ENCODE measurements at places on chromosomes 16 and 17.

DNA sequence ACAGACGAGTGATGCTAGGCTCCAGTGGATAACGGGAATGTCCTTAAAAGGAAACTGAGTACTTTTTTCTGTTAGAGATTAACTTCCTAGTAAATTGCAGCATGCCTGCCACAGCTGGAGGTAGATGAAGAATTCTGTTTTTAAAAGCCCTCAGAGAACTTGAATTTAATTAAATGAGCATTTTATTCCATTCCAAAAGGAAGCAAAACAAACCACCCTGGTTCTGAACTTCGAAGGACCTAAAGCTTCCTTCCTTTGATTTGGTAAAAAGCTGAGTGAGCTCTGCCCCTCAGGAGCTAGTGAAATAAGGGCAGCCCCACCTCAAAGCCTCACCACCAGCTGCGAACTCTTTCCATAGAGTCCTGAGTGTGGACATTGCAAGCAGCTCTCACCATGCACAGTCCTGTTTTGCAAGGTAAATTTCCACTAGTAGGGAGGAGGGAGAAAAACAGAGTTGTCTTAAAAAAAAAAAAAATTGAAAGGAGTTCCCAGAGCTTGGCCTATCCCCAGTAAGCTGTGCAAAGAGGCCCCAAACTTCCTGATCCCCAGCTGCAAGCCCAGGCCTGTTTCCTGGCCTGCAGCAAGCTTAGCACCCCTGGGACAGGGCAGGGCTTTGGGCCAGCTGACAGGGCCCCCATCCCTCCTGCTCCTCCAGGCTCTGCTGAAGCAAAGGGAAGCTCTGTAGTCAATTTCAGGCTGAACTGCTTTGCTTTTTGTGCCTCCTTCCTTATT lies 11.2 kb downstream of the CHD9NB start:
- DNase-seq, result no peak

DNA sequence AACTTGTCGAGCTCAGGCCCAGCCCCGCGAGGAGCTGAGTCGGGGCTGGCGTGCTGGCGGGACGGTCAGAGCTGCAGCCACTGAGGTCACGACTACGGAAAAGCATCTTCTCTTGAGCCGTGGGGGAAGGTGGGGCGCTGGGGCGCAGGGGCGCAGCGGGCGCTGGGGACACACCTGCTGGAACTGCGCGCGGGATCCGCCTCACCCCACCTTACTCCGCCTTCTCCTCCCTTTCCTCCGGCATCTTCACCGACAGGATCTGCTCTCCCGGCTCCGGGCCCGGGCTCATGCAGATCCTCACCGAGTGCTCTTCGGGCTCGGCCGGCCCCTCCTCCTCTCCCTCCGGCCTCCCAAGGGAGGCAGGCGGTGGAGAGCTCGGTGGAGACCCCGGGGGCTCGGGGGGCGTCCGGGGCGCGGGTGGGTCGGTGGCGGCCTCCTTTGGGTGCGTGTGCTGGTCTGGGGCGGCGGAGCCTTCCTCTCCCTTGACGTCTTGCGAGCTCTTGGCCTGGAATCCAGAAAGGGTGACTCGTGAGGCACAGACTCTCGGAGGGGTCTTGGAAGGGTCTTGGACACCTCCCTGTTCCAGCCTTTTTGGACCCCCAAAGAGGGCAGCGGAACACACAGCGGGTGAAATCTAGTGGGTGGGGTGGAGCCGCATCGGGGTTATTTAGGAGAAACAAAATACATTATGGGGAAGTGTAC lies 81.8 kb upstream of the KIFC3 start:
- no peak for DNase-seq

DNA sequence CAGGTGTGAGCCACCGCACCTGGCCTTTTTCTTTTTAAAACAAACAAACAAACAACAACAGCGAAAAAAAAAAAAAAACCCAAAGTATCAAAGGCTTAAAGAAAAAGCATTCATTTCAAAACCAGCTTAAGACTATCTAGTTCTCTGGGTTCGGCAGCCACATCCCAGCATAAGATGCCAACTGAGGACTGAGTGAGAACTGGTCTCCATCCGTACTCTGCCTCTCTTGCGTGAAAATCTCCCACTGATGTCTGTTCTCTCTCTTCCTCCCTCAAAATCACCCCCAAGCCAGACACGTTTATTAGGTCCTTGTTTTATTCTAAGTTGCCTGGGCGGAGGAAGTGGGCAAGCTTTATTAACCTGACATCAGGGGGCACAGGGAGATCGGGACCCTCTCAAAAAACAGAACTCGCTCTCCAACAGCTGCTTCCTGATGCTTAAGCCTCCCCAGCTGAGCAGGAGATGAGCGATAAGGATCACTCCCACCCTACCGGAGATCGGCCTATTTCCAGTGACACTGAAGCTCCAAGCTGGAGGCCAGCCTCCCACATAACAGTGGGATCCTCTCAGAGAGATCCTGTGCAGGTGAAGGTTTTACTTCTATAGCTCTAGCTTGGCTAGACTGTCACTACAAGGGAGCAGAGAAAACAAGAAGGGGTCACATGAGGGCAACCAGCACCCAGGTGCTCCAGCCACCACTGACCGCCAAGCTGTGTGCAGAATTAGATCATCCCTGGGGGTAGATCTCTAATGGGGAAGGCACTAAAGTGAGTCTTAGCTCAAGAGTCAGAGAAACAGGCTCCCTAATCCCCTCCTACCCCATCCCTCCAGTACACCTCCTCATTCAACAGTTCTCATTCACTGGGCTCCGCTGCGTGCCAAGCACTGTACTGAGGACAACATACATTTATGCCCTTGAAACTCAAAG lies 13.6 kb downstream of the CDC42EP4 start:
- DNase-seq, result no peak

DNA sequence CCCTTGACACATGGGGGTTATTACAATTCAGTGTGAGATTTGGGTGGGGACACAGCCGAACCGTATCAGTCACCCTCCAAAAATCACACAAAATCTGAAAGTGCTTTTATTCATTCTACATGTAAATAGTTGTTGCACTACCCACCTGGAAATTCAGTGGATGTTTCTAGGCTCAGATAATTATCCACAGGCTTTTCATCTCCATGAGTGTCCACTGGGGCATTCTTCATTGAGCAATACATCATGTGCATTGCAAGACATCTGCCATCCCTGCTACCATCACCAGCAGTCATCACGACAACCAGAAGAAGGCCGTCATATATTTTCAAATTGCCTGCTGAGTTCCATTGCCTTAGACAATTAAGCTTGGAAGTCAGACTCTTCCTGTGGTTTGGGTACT lies 330.8 kb downstream of the WWOX start:
- no peak for DNase-seq

- DNase-seq, result no peak
These were observed 97.4 kb upstream of the CIBAR2 start for GRCh38 chr16:85209526-85210121.

- peak; percentile 22 for DNase-seq
These were observed 7.7 kb upstream of the C16orf78 start for GRCh38 chr16:49365711-49366509.

GRCh38 chr17:63039342-63039741 lies 73.3 kb downstream of the TANC2 start:
- no peak for DNase-seq

- DNase-seq, result peak; percentile 70
These were observed 186.7 kb downstream of the MSI2 start for GRCh38 chr17:57442914-57443571.

DNA sequence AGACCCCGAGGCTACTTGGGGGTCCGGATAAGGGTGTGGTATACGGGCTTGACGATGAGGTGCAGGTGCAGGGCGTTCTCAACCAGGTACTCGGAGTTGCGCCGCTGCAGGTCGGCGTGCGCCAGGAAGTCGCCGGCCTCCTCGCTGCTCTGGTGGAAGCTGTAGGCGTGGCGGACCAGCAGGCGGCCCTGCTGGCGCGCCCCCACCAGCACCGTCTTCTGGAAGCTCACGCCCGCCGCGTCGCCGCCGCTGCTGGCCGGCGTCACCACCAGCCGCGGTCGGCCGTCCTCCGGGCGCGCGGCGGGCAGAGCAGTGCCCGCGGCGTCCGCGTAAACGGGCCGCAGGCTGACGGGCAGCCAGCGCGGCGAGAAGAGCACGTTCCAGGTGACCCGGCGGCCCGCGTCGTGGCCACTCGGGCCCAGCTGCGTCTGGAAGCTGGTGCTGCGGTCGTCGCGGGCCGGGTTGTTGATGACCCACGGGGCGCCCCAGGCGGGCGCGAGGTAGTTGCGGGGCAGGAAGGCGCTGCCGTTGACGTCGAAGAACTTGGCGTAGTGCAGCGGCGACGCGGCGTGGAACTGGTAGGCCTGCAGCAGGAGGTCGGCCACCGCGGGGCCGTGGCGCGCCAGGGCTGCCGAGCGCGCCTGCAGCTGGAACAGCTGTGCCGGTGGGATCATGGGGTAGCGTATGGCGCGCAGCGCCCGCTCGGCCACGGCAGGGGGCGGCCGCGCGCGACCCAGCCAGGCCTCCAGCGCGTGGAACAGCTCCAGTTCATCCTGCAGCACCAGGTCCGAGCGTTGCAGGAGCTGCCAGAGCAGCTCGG lies 4.8 kb downstream of the BTBD17 start:
- DNase-seq, result no peak

DNA sequence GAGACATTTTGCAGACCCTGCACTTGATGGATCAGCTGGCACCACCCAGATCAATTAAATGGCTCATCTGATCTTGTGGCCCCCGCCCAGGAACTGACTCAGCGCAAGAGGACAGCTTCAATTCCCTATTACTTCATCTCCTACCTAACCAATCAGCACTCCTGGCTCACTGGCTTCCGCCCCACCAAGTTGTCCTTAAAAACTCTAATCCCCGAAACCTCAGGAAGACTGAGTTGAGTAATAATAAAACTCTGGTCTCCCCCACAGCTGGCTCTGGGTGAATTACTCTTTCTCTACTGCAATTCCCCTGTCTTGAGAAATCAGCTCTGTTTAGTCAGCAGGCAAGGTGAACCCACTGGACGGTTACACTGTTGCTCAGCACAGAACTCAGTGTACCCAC lies 23.6 kb downstream of the SPPL2C start:
- DNase-seq, result no peak

DNA sequence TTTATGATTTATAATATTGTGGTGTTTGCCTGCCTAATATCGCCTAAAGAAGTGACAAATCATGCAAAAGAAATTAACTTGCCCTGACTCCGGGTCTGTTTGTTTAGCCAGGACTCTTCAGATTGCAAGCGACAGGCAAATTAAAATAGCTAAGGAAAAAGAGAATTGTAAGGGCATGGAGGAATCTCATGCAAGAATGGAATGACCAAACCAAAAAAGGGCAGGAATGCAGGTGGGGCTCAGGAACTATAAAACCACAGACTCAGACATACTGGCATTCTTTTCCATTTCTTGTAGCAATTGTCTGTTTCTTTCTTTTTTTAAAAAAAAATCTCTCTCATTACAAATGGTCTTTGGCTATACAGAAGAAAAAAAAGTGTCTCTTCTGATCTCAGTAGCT lies 188.1 kb upstream of the XYLT1 start:
- DNase-seq, result no peak

- no peak for DNase-seq
These were observed 46.0 kb downstream of the HNF1B start for GRCh38 chr17:37698911-37699255.

DNA sequence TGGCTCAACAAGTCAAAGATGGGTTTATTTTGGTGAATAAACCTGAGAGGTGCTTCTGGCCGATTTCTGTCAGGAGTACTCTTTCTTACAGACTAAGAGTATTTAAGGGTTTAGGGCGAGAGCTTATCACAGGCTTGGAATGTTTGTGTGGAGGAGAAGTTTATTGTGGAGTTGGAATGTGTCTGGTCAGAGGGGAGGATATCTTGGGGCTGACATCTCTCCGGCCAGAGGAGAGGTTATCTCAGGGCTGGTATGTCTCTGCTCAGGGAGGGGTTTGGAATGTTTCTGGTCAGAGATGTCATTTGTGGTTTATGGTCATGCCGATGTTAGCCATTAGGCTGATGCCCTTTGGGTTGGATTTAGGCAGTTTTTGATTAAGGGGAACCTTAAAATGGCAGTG lies 236.4 kb upstream of the EEF2KMT start:
- DNase-seq, result no peak

DNA sequence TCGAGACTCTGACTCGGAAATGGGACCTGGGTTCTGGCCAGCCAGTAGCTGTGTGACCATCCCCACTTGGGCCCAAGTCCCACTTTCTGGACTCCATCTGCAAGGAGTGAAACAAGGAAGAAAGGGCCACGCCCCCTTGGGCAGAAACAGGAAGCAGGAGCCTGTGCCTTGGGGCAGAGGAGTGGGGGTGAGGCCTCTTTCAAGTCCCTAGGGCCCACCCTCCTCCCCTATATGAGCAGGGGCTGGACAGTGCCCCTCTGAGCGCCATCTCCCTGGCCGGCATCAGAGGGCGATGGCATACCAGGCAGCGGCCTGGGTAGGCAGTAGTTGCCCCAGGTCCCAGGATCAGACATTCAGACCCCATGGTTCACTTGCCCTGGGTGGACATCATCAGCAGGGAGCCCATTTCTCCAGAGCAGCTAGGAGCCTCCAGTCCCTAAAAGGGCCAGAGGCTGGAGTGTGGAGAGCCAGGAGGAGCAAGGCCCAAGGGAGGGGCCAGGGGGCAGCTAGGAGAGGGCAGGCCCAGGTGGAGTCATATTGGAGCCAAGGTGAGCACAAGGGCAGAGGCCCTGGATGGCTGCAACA lies 7.1 kb downstream of the BCAR1 start:
- no peak for DNase-seq

- DNase-seq, result no peak
These were observed 55.2 kb downstream of the CMIP start for GRCh38 chr16:81499576-81500380.

DNA sequence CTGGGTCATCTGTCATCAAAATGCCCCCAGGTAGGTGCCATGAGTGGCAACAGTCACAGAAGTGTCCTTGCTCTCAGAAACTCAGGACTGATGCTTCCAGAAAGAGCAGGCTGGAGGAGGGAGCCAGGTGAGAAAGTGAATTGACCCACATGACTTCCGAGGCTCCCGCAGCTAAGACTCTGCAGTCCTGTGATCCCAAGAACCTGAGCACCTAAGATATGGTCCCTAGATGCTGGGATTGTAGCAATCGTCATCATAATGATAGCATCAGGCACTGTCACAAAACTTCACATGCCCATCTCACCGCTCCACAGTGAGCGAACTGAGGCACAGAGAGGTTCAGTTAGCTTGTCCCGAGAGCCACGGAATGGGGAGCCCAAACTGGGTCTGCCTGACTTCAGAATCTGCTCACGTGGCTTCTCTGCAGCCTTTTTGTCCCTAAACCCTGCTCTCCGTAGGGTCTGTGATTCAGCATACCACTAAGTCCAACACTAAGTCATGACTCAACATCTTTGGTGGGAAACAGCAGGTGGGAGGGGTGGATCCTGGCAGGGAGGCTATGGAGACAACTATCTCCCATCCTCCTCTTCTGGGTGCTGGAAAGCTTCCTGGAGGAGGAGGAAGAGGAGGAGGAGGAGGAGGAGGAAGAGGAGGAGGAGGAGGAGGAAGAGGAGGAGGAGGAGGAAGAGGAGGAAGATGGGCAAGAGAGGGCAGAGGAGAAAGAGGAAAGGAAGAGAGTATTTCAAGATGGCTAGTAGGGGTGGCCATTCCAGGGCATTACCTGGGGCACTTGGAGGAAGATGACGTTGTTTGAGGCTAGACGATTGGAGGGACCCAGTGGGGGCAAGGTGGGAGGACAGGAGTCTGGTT lies 55.5 kb upstream of the DLX4 start:
- peak; percentile 79 for DNase-seq

- DNase-seq, result peak; percentile 63
These were observed 585 bp downstream of the MT2A start for GRCh38 chr16:56608876-56609462.
